Activated T-cell treated with anti-CD3 and anti-CD28 coated beads, Interleukin-2, amount 50 U/mL, for 1 hour (primary cell): ENCODE measurements at places on chromosomes 4 and X.

DNA sequence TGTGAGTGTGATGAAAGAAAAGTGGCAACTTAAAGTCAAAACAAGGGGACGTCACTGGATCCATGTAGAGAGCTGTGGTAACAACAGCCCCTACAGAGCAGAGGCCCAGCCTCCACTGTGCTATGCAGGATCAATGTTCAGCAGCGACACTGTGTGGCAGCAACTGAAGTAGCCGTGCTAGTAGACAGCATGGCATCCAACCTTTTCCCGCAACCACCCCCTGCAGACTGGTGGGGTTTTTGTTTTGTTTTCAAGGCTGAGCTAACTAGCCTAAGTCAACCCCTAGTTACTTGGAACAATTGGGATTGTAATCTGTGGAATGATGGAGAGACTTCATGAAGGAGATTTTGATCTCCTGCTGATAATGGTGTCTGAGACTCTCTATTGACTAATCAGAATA, 44.4 kb upstream of the PPARGC1A start:
- DNase-seq, result no peak

DNA sequence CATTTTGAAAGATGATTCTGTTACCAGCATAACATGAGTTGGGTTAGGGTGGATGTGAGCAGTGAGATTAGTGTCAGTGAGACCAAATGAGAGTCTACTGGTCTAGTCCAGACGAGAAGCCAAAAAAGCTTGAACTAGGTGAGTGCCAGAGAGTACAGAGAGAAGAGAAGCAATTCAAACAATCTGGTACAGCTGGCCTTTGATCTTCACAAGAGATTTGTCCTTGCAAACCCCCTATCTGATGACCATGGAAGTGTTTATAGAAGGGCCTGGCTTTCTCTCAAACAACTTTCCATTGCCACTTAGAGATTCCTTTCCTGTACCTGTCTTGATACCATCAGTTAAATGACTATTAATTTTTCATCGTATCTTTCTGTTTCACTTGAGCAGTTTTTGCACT, 128.5 kb downstream of the PPA2 start:
- no peak for DNase-seq

- no peak for DNase-seq
Observed at GRCh38 chr4:122673252-122673651, 52.4 kb upstream of the IL21 start.

DNA sequence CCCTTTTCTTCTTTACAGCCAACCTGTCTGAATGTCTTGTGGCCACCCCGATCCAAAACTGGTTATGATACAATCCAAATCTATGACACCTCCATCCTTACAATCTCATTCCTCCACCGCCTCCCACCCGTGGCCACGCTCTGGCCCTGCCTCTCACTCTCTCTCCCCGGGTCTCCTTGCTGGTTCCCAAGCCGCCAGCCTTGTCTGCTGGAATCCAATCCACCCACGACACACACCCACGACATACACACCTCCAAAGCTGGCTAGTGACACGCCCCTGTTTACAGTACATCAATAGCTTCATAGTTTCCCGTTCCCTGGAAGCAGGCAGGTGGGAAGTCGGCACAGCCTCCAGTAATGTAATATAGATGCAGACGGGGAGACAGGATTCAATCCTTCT, 99.0 kb downstream of the WFS1 start:
- no peak for DNase-seq

DNA sequence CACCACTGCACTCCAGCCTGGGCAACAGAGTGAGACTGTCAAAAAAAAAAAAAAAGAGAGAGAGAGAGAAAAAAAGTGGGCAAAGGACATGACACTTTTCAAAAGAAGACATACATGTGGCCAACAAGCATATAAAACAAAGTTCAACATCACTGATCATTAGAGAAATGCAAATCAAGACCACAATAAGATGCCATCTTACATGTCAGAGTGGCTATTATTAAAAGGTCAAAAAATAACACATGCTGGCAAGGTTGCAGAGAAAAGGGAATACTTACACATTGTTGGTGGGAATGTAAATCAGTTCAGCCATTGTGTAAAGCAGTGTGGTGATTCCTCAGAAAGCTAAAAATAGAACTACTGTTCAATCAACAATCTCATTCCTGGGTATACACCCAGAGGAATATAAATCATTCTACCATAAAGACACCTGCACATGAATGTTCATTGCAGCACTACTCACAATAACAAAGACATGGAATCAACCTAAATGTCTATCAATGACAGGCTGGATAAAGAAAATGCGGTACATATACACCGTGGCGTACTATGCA, 94.9 kb upstream of the TRIM2 start:
- no peak for DNase-seq

- no peak for DNase-seq
Observed at GRCh38 chr4:163048447-163048846, 118.2 kb downstream of the NAF1 start.

DNA sequence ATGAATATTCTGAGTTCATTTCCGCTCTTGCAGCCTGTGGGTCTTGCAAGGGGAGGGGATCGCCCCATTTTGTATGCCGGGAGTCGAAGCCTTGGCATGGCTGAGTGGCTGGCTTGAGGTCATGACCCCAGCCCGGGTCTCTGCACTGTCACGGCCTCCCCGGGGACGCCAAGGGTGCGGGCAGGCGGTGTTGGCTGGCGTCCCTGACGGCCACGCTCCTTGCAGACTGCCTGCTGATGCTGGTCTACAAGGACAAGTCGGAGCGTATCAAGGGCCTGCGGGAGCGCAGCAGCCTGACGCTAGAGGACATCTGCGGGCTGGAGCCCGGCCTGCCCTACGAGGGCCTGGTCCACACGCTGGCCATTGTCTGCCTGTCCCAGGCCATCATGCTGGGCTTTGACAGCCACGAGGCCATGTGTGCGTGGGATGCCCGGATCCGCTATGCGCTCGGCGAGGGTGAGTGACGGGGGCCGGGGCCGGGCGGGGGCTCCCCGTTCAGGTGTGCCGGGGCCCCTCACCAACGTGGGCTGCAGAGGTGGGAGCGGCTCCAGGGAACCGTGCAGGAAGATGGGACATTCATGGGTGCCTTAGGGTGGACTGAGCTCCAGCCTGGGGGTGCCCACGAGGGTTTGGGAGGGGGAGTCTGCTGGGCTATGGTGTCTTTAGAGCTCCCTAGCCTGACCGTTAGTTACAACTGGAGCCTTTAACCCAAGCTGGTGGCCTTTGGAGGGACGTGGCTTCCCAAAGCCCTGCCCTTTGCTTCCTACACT, 10.3 kb downstream of the DOK7 start:
- no peak for DNase-seq

DNA sequence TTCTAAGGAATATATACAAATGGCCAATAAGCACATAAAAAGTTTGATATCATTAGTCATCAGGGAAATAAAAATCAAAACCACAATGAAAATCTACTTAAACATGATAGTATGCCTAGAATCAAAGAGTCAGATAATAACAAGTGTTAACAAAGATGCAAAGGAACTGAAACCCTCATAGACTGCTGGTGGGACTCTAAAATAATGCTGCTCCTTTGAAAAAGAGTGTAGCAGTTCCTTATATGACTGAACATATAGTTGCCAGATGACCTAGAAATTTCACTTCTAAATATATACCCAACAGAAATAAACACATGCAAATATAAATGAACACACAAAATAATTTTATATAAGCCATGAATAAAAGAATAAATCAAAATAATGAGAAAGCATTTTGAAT, 205.1 kb upstream of the CTSO start:
- DNase-seq, result no peak

DNA sequence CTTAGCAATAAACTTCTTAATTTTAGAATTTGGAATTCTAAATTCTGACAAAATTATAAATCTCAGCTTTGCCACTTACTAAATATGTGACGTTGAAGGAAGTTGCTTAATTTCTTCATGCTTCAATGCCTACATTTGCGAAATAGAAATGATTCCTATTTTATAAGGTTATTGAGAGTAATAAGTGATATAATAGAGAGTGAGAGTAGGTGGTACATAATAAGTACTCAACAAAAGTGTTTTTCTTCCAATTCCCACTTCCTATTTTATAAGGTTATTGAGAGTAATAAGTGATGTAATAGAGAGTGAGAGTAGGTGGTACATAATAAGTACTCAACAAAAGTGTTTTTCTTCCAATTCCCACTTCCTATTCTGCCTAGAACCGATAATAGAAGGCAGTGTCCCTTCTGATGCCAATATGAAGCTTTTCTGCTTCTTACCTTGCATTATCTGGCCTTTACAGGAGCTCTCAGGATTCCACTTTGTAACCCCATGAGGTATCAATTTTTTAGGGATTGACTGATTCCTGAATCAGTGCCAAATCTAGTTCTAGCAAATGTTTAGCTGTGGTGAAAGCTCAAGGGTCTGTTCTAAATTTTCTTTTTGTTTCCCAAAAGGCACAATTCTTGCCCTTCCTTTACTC, 31.4 kb downstream of the VSIG4 start:
- DNase-seq, result no peak

DNA sequence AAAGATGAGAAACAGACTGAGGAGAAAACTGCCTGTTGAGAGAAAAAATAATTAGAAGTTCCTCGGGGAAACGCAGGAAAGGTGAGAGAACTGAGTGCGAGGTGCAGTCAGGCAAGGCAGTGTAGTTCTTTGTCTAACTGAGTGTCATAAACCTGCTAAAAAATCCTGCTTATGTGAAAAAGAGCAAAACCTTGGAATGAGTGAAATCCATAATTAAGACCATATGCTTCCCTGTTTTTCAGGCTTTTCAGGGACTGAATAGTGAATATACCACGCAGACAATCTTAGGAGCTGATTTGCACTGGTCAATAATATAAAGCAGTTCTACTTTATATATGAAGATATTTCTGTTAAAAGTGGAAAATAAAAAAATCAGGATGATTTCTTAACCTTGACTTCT, 104.9 kb downstream of the RASGEF1B start:
- DNase-seq, result no peak

GRCh38 chr4:104424475-104424941, 70.2 kb downstream of the CXXC4 start:
- no peak for DNase-seq

GRCh38 chrX:130902783-130903613, at the start of gene ENOX2:
Gene ENOX2, minus strand, starts transcription at chrX:130903209. Its CDS starts 199,993 bp downstream, at chrX:130703216.
- peak; percentile 72 for DNase-seq

DNA sequence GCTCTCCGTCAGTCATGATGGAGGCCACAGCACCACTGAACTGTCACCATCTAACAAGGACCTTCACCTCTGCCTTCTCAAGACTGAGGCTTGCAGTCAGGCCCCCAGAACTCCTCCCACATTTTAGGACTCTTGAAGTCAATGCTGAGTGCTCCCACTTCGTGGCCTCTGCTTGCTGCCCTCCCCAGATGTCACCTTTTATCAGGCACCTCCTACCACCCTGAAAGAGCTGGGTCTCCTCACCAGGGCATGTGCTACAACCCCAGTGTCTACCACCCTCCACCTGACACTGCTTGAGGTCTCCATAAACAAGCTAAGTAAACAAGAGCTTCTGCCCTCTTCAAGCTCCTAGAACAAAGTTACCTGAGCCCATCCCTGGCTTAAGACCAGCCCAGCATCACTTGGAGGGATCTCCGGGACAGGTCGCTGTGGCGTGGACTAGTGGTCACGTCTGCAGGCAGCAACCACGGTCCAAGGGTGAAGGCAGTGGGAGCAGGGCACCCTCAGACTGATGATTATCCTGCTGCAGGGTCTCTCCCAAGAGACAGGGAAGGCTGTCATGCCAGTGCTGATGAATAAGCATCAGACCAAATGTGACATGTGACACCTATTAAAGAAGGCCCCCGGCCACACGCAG, 7.7 kb upstream of the FAM53A start:
- DNase-seq, result no peak

GRCh38 chr4:71540749-71541269, 202.0 kb downstream of the SLC4A4 start:
- DNase-seq, result no peak

- DNase-seq, result no peak
Observed at GRCh38 chr4:161287678-161288352, 876.0 kb downstream of the FSTL5 start.

- peak; percentile 65 for DNase-seq
Observed at GRCh38 chr4:2261110-2261852, 628 bp downstream of the MXD4 start.

DNA sequence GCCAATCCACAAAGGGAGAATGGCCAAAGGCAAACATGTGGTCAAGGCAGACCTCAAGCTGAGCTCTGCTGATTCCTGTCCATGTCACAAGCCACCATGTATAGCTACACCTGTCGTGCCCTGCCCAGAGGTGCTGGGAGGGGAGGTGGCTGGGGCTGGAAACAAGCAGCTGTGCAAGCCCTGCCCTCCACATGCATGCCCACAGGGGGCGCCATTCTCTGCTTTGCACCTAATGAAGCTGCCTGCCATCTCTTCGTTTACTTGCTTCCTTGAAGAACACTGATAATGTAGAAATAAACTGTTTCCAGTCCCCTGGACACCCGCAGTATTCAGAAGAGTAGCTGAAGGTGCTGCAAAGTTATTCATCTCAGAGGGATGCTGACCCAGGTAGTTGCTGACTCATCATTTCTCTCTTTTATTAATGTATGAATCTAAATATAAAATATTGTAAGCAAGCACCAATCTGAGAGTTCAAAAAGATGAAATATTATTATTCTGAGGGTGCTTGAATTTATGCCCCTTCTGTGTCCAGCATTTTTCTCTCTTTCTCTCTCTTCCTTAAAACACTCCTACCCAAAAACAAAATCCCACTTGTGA, 278.6 kb downstream of the ADGRA3 start:
- peak; percentile 44 for DNase-seq

GRCh38 chr4:151324124-151324751, 1.2 kb downstream of the SH3D19 start:
- no peak for DNase-seq

DNA sequence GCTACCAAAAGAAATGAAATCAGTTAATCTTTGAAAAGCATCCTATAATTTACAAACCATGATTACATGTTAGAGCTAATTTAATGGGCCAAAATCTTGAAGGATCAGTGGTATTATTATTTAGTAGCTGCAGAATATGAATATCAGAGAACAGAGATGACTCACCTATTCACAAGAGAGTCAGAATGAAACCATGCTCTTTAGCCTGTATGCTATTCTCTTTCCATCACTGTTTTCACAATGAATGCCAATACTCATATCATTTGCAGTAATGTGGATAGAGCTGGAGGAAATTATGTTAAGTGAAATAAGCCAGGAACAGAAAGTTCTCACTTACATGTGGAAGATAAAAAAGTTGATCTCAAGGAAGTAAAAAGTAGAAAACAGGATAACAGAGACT, 414.1 kb downstream of the CENPC start:
- no peak for DNase-seq

GRCh38 chrX:115058276-115058675, 40.9 kb upstream of the IL13RA2 start:
- no peak for DNase-seq

GRCh38 chr4:15805583-15806517, 27.7 kb downstream of the CD38 start:
- no peak for DNase-seq

- no peak for DNase-seq
Observed at GRCh38 chr4:75497133-75497532, 17.1 kb downstream of the RCHY1 start.

DNA sequence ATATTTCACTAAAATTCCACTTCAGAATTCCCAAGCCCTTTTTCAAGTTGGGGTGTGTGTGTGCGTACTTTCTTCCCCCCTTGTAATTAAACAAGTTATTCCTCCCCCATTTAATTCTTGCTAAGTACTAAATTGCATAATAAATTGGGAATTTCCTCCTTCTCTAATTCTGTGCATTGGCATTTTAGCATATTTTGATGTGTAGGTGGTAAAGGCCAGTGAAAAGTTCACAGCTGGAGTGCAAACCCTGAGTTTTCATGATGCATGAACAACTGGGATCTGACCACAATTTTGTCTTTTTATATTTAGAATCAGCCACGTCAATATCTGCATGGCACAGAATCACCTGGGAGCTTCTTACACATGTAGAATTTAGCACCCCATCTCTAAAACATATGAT, 18.5 kb downstream of the ANXA3 start:
- no peak for DNase-seq

- no peak for DNase-seq
Observed at GRCh38 chr4:157143369-157143768, 67.4 kb downstream of the GLRB start.
